ENCODE measurements at places on chromosomes 11 and 22.

- no peak for DNase-seq
Observed at GRCh38 chr11:17927681-17928343, 85.0 kb downstream of the SERGEF start.

DNA sequence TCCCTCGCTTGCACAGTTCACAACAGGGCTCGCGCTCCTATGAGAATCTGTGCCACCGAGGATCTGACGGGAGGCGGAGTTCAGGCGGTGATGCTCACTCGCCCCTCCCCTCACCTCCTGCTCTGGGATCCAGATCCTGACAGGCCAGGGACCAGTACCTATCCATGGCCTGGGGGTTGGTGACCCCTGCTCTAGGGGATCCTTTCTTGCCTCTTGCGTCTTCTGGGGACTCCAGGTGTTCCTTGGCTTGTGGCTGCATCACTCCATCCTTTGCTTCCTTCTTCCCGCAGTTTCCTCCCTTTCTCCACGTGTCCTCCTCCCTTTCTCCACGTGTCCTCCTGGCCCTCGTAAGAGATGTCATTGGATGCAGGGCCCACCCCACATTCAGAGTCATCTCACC lies 30.6 kb upstream of the KRTAP5-7 start:
- no peak for DNase-seq

DNA sequence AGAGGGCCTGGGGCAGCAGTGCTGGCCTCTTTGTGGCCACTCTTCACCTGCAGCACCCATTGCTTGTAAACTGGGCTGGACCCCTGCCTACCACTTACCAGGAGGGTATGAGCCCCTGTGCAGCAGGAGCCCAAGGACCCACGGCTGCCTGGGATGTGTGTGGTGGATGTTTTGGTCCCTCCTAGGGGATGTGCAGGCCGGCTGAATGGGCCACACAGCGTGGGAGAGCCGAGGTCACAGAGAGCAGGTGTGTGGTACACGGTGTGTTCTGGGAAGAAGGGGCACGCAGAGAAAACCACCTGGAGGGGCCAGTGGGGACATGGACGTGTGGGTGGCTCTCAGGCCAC lies 19.3 kb upstream of the GNB1L start:
- no peak for DNase-seq

- peak; percentile 93 for DNase-seq
Observed at GRCh38 chr11:73335204-73335923, 27.3 kb downstream of the ARHGEF17 start.

- DNase-seq = no peak
Observed at GRCh38 chr11:111525456-111525855, 10.9 kb downstream of the HOATZ start.

GRCh38 chr11:102981324-102981910 lies 25.9 kb upstream of the MMP13 start:
- DNase-seq = no peak

DNA sequence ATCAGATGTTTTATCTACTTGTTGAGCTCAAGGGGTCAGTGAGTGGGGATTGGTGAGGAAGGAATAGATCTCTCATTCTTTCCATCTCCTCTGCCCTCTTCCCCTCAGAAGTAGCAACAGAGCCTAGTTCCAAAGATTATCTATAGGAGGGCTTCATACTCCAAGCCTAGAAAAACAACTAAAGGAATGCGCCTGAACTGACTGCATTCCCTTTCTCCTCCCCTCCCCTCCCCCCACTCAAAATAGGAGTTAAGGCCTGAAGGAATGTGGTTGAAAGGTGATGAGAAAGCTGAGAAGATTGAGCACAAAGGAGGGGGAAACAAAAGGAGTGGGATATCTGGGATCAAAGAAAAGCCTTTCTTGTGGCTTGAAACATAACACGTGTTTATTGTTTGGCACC lies 10.5 kb downstream of the EMSY start:
- no peak for DNase-seq

GRCh38 chr22:40432157-40432556 lies 61.8 kb downstream of the SGSM3 start:
- no peak for DNase-seq

GRCh38 chr11:79488286-79488685 lies 47.5 kb upstream of the TENM4 start:
- DNase-seq = no peak

- DNase-seq = no peak
Observed at GRCh38 chr11:66717925-66718319, 11.1 kb downstream of the SPTBN2 start.

DNA sequence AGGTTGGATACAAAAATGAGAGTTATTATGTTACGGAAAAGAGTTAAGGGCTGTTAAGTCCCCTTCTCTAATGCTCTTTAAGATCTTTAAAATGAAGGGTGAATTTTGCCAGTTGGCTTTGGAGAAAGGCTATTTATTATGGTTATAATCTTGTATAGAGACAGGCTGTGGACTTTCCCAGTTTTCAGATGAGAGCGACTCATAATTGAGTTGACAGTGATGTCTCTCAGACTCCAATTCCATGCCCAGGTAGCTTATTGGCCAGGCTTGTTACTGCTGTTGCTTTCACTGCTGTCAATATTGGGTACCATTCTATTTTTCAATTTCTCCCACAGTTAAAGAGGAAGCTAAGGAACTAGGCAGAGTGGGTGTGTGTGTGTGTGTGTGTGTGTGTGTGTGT lies 13.1 kb downstream of the ENDOD1 start:
- no peak for DNase-seq

DNA sequence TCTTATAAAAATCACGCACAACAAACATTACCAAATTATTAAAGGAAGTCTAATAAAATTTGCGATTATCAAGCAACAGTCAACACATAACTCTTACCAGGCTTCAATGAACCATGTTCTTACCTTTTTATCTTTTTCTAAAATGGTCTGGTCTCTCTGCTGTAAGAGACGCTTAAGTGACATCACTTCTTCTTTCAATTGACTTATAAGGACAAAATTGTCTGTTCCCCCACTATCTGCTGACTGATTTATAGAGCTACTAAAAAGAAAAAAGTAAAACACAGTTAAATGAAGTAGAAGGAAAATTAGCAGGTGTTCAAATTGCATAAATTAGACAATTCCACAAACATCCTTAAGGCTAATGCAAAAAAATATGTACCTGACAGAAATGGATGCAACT lies 10.9 kb downstream of the FAM76B start:
- no peak for DNase-seq

DNA sequence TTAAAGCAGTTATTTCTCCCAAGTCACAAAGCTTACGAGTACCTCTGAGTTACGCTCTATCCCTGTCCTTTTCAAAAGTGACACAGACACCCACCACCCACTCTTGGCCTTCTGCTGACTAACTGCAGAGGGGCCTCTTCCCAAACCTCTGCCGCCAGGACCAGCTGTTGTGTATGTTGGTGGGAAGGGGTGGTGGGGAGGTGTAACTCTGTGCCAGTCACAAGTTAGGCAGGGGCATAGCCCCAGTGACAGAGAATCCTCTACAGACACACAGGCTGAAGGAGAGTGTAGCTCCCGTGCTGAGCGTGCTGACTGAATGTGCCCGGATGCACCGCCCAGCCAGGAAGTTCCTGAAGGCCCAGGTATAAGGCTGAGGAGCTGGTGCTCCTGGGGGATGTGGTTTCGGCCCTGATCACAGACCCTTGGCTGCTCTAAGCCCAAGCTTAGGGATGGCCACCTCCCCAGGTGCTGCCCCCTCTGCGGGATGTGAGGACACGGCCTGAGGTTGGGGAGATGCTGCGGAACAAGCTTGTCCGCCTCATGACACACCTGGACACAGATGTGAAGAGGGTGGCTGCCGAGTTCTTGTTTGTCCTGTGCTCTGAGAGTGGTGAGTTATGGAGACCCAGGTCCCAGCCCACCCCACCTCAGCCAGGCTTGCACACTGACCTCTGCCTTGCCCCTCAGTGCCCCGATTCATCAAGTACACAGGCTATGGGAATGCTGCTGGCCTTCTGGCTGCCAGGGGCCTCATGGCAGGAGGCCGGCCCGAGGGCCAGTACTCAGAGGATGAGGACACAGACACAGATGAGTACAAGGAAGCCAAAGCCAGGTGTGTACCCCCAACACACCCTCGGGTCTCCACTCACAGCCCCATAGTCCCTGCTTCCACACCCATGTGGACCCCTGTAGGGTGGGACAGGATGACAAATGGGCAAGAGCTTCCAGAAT lies 4.9 kb downstream of the RIC8A start:
- DNase-seq = no peak

GRCh38 chr11:14898355-14898754 lies 6.3 kb upstream of the CYP2R1 start:
- DNase-seq = no peak

DNA sequence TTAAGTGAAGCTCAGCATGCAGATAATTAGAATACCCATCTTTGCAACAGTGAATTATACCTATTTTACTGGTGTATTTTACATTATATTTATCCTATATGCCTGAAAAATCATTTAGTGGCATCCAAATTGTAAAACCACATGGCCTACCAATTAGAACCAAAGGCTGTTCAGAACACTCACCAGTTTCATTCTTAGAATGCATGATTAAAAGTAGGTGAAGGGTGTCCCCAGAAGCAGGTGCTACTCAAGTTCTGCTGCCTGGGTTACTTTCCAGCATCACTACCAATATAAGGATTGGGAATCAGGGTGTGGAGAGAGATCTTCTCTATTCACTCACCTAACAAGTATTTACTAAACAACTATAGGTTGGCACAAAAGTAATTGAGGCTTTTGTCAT lies 103.3 kb downstream of the SGSM3 start:
- no peak for DNase-seq

DNA sequence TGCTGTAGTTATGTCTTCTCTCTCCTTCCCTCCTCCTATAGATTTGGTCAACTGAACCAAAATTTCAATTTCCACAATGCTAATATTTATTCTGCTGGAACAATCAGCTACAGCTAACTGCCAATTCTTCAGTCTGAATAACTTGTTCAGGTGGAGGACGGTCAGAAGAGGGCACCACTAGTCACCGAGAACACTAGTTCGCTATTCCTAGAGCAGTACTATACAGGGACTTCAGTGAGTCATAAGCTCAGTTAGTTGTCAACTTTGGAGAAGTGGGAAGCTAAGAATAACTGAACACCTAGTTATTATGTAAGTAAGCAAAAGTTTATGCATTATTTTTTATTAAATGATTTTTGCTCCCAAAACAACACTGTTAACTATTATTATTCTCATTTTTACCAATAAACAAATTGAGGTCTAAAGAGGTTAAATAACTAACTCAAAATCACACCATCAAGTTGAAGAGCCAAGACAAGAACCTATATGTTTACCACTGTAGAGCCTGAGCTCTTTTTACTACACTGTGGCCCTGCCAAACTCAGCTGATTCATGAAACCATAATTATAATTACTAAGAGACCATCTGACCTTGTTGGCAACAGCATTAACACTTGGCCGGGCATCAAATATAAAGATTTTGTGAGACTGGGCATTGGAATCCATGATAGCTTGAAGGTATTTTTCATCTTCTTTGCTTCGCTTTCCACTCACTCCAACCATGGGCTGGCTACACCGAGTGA lies 59.0 kb downstream of the CEP57 start:
- DNase-seq = peak; percentile 27

- DNase-seq = no peak
Observed at GRCh38 chr11:9367551-9367950, 16.9 kb upstream of the IPO7 start.

GRCh38 chr11:830295-831117 lies 2.2 kb upstream of the CD151 start:
- DNase-seq = no peak

- no peak for DNase-seq
Observed at GRCh38 chr11:115590254-115590653, 86.0 kb upstream of the CADM1 start.

DNA sequence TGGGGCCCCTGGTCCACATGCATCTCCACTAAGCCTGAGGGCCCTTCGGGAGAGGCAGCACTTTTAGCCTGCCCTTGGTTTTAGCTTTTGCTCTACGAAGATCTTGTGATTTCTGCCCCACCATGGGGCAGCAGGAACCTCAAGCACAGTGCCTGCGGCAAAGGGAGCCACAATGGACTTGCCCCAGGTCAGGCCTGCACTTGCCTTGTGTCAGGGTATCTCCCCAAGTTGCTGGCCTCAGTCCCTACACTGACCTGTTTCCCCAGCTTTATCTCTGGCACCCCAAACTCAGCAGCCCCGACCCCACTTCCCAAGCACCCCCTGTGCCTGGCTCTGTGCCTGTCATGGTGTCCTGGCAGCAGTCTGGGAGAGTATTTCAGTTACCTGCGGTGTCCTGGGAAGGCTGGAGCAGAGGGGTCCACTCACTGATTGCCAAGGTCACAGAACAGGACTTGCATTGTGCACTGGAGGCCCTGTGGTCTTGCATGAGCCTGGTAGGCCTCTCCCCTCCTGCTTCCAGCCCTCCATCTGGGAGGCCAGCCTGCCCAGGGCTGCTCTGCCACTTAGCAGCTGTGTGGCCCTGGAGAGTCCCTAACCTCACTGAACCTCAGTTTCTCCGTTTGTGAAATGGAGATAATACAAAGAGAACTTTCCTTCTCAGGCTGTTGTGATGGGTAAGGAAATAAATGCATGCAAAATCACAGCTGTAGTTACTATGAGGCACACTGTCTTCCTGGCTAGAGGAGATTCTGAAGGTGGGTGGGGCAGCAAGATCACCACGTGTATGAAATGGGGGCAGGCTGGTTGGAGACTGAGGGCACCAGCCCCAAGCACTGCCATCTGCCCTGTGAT lies 3.6 kb upstream of the AIFM3 start:
- DNase-seq = peak; percentile 27

DNA sequence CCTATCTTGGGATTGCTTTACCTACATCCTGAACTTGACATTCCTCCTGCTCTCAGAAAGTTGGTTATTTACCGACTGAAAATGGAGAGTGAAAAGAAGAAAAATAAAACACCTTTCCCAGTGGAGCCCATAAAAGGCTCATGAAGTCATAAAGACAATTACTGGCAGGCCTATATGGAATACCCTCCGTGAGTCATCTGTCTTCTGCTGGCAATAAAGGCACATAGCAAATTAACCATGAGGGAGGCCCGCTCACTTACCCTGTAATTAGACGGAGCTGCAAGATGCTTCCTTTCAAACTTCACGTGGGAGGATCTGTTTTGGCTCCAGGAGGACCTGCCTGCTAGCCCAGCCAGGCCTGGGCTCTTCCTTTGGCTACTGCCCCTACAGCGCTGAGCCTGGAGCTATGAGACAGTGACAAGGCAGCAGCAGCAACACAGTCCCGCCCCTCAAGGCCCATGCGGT lies 540.4 kb downstream of the BUD13 start:
- no peak for DNase-seq

GRCh38 chr11:63882555-63883242 lies 34.3 kb downstream of the RCOR2 start:
- DNase-seq = no peak

DNA sequence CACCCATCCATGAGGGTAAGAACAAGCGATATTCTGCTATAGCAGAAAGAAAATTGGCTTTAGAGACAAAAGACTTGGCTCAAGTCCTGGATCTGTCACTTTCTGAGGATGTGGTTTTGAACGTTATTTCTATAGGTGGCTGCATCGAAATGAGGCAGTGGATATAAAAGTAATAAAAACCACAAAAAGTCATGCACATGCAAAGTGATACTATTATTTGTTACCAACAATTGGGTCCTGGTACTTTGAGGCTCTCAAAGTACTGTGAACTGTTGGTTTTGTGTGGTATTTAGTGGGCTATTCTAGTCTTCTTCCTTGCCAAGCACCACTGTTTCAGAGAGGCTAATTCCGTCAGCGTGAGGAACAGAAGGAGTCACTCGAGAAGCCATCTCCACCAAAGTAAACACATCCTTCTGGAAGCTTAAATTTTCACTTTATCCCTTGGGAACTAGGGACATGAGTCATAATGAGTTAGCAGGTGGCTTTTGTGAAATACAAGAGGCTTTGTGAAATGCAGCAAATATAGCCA lies 13.1 kb downstream of the UBASH3B start:
- DNase-seq = no peak
